ENCODE measurements at places on chromosomes 11 and 22.

DNA sequence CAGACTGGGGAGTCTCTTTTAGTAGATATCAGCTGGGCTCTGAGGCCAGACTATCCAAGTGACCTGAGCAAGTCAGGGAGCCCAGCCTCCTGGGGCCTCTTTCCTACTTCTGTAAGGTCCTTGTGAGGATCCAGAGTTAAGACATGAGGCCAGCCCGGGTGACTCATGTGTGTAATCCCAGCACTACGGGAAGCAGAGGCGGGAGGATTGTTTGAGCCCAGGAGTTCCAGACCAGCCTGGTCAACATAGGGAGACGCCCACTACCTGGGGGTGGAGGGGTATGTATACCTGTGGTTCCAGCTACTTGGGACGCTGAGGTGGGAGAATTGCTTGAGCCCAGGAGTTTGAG lies 36.9 kb upstream of the POLA2 start:
- DNase-seq = no peak

- DNase-seq = no peak
These were observed 25.0 kb upstream of the ACR start for GRCh38 chr22:50713008-50713385.

DNA sequence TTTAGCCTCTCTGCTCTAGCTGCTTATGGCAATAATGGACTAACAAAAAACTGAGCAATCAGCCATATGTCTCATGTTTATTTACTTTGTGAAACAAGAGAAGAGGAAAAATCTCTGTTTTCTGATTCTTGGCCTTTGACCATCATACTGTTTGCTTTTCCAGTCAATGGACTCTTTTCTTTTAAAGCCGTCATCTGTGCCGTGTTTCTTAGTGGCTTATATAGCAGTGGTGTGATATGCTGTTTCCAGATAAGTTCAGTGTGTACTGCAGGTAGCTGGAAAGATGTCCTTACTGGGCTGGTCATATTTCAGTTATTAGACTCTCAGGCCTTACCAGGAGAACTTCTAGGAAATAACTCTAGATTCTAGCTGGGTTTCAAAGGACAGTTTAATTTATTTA lies 33.6 kb upstream of the TECTA start:
- no peak for DNase-seq

- no peak for DNase-seq
These were observed 43.2 kb upstream of the CREB3L1 start for GRCh38 chr11:46234311-46234710.

- no peak for DNase-seq
These were observed 190.6 kb downstream of the GUCY1A2 start for GRCh38 chr11:106827687-106828086.

- no peak for DNase-seq
These were observed at the start of gene GAS2 for GRCh38 chr11:22666325-22666687. GAS2 (plus strand) TSS chr11:22666611; CDS start chr11:22674870, 8,259 bp downstream.

DNA sequence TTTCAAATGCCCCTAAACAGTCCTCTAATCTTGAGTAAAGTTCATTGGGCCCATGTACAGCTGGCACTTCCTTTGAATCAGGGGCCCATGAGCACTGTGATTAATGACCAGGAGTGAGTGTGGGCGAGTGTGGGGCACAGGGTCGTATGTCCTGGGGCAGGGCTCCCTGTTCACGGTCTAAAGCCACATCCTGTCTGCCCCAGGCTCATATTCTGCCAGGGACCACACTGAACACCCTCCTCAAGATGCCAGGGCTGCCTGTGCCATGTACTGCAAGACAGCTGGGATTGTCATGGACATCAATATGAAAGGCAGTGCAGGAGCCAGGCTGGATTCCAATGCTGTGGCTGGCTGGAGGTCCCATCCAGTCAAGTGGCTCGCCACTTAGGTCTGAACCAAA lies 130.5 kb downstream of the KIRREL3 start:
- no peak for DNase-seq

DNA sequence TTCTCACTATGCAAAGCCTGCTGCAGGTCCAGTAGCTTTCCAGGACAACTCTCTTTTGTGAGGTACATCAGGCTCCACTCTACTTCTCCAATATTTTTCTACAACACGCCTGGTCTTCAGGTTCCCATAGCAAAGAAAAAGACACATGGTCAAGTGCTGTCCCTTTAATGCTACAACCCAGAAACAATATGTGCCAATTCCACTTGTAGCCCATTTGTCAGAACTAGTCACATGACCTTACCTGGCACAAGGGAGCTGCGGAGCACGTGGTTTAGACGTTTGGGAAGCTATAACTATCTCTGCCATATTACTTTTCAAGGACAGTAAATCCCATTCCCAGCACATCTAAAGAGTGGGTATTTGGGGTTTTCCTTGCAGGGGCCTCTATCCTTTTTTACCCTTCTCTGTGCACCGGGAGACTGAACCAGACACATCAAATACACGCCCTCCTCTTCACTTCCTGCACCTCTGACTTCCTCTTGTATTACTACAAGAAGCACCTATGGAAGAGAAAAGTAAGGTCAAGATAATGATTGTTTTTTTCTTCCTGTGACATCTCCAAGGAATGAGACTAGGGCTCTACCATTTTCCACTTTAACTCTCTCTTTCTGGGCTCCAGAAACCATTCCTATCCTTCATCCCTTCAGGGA lies 237.6 kb downstream of the ETS1 start:
- no peak for DNase-seq

GRCh38 chr11:27972522-27973170 lies 135.3 kb downstream of the KIF18A start:
- DNase-seq = no peak

- no peak for DNase-seq
These were observed 48.1 kb upstream of the FGF3 start for GRCh38 chr11:69867076-69868005.

GRCh38 chr11:67254798-67255197 lies 11.5 kb upstream of the GRK2 start:
- no peak for DNase-seq

- DNase-seq = no peak
These were observed 16.5 kb downstream of the P2RY2 start for GRCh38 chr11:73234471-73235181.

- DNase-seq = no peak
These were observed 776 bp downstream of the DGCR6 start for GRCh38 chr22:18906896-18907295.

GRCh38 chr22:17980015-17980590 lies 44.3 kb downstream of the MICAL3 start:
- no peak for DNase-seq

DNA sequence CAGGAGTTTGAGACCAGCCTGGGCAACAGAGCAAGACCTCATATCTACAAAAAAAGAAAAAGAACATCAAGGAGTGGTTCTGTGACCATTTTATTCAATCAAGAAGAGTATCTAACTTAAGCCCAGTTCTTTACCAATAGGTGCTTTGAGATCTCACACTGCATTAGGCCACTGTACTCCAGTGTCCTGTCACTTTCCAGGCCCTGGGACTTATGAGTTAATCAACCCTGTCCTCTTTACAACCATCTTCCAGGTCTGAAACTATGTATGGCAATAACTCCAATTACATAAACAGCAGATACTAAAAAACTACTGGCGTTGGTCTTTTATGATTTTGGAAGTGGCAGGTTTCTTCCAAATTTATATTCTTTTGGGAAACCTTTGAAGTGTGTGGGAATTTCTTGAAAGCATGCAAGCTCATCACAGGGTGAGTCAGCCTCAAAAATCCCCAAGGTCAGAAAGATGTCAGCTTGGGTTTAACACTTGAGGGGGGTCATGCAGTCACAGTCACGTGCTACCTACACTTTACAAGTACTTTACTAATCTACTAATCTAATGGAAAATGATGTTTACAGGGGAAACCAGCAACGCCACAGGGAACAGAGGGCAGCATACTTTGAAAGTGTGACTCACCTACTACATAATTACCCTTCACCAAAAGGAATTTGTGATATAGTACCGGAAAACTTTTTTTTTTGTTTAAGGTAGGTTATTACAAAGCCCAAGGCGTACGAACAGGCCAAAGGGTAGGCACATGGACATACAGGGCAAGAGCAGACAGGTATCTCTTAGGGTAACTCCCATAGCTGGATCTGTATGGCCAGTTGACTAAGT lies 15.6 kb downstream of the PISD start:
- DNase-seq = no peak

DNA sequence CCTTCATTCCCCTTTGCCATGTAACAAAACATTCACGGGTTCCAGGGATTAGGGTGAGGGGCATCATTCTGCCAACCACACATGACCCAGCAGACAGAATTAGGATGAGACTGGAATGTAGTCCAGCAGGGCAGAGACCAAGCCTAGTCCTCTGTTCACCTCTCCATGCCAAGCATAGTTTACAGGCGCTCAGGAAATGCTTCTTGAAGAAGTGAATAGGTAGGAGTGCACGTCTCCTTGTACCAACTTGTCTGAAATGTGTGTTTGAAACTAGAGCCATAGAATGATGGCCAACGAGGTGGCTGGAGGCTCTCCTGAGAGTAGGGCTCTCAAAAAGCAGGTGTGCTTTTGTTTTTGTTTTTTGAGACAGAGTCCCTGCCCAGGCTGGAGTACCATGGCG lies 8.2 kb downstream of the SPINDOC start:
- DNase-seq = no peak

DNA sequence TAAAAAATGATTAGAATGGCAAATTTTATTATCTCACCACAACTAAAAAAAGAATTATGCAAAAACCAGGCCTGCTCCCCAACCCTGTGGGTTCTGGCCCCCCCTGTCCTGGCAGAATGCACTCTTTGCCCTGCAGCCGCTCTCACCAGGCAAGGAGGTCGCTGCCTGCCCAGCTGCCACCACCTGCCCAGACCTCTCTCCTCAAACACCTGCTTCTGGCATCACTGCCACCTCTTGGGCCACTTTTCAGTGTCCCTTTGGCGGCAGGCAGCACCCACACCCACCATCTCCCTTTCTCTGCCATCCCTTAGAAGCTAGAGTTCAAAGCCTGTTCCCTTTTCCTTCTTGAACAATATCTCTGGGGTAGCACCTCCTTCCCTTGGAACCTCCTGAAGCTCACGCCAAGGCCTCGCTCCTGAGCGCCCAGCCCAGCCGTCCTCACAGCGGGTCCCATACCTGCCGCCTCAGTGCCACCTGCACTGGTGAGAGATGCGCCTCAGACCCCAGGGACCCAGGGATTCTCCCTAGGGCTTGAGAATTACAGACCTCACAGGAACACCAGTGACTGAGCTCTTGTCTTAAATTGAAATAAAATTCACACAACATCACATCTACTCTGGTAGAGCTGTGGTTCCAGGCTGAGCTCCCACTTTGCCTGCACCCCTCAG lies 44.6 kb downstream of the SGSM3 start:
- DNase-seq = no peak

- DNase-seq = no peak
These were observed 385 bp upstream of the SCO2 start for GRCh38 chr22:50525858-50526107.

DNA sequence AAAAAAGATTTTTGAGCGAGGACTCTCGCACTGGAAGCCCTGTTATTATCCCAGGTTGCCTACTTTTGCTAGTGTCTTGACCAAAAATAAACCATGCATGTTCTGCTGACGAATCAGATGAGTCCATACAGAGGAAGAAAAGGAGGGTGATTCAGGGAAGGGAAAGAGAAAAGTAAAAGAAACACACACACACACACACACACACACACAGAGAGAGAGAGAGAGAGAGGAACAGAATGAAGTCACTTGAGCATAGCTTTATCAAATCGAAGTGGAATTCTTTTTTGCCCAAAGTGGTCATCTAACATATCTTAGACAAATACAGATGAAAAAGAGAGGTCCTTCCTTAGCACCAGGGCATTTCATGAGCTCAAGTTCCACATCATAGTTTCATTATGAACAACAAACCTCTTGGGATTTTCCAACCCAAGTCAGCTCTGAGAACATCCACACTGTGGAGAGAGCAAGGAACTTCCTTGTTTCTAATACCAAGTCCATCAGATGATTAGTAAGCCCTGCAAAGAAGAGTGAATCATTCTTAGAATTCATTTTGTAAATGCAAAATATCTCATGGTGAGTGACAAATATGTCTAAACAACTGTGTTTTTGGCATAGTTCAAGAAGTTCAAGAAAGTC lies 7.7 kb upstream of the MMP12 start:
- DNase-seq = no peak

DNA sequence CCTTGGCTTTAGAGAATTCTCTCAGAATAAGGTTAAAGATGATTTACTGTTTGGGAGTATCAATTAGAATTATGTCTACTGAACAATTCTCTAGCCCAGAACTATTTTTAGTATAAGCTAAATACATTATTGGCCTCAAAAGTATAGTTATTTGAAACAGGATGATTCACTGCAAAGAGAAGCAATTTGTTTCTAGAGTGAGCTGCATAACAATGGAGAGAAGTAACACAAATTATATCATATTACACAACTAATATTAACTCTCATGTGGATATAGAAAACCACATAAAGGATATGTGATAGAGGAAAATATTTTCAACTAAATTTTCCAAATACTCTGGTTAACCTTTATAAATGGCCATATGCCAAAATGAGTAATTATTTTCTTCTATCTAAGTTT lies 24.9 kb downstream of the PGM2L1 start:
- DNase-seq = no peak

DNA sequence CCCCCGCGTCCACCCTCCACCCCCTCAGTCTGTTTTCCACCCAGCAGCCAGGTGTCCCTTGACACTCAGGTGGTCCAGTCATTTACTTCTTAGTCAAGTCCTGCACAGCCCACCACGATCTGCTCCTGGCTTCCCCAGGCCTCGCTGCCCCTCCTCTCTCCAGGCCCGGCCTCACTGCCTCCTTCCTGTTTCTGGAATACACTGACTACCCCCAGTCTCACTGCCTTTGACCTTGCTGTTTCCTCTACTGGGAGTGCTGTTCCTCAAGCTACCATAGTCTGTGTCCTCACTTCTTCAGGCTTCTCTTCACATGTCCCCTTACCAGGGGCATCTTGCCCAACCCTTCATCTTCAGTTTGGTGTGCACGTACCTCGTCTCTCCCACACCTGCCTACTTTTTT lies 7.4 kb downstream of the MCM5 start:
- DNase-seq = no peak

- no peak for DNase-seq
These were observed 47.5 kb downstream of the PAMR1 start for GRCh38 chr11:35477901-35478300.

- DNase-seq = no peak
These were observed 3.8 kb downstream of the SMTNL1 start for GRCh38 chr11:57541169-57541568.

DNA sequence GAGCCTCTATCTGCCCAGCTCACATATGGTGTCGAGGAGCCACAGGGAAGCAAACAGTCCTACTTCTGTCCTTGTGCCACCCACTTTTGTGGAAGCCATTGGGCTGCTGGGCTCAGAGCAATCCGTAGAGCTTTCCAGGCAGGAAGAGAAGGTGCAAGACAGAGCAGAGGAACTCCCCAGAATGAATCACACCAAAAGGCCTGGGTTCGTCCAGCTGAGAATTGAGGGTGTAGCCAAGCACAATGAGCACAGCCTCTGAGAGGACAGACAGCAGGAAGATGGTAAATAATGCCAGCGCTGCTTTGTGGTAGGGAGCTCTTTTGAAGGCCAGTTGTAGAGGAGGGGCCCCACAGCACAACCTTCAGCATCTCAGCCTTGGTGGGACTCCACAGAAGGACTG lies 237.8 kb downstream of the GRIK4 start:
- DNase-seq = no peak

Measured in D721Med (cell line).